Body of pancreas (tissue), 4 donors: ENCODE measurements at places on chromosomes 4 and X. TPM values are rescaled to one million over a fixed set of nuclear protein-coding genes. Genes with fewer than 3 reads are reported as not detected.

GRCh38 chr4:152938237-152938947 is 2.3 kb downstream of the FHDC1 start:
- DNase-seq = no peak

DNA sequence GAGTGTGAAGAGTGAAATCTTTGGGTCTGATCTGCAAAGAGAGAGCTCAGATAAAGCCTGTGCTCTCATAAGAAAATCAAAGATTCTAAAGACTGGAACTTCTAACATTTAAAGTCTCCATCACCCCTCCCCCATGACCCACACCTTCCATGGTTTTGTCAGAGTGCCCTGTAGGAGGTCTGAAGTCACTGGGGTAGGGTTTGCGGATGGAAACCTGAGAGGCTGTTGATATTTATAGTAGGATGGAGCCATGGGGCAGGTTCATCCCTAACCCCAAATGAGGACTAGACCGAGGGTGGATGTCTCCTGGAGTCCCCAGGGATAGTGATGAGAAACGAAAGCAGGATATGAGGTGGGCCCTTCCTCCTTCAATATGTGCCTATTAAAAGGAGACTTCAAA is 28.4 kb upstream of the NLGN4X start:
- DNase-seq = no peak

UGT2B10 gene
- not detected for total RNA-seq

DNA sequence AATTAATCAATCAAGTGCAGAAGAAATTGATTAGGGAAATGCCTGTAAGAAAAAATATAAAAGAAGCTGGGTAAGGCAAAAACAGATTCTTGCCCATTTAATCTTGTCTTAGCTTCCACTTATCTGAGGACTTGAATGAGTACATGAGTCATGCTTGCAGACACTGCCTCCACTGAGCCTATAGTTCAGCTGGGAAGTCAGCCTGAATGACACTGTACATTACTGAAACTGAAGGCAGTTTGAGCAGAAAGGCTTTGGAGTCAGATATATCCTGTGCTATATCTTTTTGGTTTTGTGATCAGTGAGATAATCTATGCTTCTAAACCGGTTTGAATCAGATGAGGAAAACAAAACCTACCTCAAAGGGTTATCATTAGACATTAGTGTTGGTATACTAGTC is 61.3 kb downstream of the NUDT11 start:
- DNase-seq = no peak
